Activated CD8-positive, alpha-beta memory T cell treated with anti-CD3 and anti-CD28 coated beads, Interleukin-2, amount 10 ng/mL, durations not matched to agents 7 days and 5 days (primary cell): ENCODE measurements at places on chromosomes 5 and 9.

DNA sequence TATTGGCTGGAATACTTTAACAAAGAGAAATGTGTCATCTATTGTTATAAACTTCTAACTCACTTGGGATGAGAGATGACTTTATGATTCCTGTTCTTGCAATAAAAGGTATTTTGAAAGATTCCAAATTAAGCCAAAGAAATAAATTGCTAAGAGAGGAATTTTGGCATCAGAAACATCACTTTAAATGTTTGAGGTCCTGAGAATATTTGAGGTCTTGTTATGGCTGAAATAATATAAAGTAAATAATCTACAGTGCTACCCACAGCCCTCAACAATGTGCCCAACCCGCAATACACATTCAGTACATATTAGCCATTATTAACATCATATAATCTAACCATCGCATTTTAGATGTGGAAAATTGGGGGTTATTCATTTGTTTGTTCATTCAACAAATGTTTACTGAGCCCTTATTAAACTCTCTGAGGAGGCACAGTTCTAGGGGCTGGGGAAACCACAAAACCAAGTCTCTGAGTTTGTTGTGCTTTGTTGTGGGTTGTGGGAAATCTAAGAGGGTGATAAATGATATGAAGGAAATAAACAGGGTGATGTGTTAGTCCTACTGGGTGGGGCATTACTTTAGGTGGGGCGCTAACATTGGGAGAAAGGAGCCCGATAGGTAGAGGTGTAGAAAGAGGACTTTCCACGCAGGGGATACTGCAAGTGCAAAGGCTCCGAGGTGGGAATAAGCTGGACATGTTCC is 135.2 kb upstream of the CLINT1 start:
- peak; percentile 50 for DNase-seq

GRCh38 chr5:170519549-170519948 is 15.7 kb downstream of the KCNIP1 start:
- DNase-seq = no peak

DNA sequence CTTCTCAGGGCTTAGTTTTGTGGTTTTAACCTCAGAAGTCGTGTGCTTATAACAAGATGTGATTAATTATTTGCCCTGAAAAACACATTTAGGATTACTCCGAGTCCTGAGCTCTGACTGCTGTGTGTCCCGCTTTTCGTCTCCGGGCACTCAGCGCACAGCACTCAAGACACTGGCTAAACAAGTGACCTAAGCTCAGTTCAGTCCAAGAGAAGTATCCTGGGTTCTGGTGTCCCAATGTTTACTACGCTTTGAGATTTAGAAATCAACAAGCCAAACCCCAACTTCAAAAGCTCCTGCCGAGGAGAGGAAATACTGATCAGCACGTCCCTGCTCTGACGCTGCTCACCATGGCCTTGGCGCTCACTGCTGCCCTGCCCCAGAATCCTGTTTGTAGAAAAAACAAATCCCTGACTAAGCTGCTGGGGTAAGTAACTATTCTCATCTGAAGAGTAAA is 53.2 kb downstream of the IPPK start:
- no peak for DNase-seq

GRCh38 chr5:84383296-84383815 is 1.3 kb downstream of the EDIL3 start:
- DNase-seq = no peak

GRCh38 chr9:128503870-128504269 is 649 bp upstream of the GLE1 start:
- no peak for DNase-seq

GRCh38 chr5:124453221-124454051 is 293.0 kb downstream of the ZNF608 start:
- DNase-seq = no peak

GRCh38 chr9:83355024-83355444 is 183.2 kb downstream of the FRMD3 start:
- DNase-seq = no peak

DNA sequence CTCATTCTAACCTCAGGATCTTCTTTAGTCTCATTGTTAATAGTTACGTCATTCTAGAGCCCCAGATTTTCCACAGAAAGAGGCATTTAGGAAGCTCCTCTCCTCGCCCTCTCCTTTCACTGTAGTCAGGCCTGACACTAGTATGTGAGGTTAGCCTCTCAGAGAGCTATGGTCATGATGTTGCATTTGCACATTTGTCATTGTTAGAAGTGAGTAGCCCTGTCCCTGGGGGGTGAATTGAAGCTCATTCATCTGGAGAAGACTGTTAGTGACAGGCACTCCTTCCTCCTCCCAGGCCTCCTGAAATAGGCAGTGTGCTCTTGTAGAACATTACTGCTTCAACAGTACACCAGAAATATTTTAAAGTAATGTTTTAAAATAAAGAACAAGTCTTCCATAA is 26.6 kb upstream of the LRRTM2 start:
- no peak for DNase-seq

DNA sequence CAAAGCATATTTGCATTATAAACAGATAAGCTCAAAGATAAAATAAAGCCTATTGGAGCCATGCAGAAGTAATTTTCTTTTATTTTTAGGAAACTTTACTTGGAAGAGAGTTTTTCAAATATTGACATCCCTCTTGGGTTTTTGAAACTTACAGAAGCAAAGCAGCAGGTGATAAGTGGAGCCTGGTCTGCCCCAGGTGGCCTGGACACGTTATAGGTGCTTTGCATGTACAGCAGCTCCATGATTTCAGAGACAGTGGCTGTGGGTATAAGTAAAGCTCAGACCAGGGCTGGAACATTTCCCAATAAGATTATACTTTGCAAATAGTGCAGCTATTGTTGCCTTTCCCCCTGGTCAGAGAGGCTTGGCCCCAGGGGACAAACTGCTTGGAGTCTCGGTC is 51.5 kb downstream of the CCDC192 start:
- DNase-seq = no peak
